ENCODE measurements at places on chromosomes 5 and 9.
A peak's percentile ranks its signal among the peaks of the same experiment; 100 is the strongest.

DNA sequence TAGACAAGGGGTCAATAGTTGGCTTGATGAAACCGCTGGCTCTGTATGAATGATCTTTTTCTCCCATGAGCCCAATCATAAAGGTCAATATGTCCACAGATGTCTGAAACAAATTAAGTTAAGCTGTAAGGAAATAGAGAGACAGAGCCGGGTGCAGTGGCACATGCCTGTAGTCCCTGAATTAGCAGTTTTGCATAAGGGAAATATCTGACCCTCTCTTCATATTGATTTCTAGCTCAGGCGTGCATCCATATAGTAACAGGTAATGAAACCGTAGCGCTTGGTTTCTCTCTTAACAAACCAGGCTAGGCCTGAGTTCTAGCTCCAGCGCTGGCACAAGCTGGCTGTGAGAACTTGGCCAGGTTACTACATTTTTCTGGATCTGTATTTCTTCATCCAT is 118.1 kb upstream of the ERCC6L2 start:
- DNase-seq, result no peak

DNA sequence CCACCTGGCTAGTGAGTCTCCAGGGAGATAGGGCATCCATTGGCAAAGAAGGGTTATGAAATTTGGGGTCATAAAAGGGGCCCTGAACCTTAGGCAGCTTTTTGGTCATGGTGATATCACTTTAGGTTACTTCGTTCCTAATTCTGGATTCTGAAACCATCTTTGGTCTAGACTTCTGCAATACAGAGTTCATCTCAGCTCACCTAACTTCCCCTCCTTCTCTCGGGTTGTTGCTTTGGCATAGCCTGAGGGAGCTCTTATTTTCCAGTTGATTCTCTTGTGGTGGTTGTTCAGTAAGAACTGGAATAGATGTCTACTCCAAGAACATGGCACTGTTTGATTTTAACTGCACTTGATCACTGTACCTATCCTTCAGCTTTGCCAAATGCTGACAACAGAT is 148.9 kb upstream of the RUSC2 start:
- no peak for DNase-seq

DNA sequence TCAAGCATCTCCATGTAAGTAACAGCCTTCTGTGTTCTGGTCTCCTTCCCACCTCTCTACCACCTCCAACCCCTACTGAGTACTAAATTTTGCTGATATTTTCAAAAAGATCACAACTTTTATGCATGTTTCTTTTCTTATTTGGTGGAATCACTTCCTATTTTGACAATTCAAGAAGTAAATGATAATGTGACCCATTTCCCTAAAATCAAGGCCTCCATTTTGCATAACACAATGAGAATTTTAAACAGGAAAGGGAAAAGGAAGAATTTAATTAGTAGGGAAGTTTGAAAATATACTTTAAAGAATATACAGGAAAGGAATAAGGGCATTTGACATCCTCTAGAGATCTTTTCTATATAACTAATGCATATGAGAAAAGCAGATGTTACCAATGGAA is 212.9 kb upstream of the RASA1 start:
- no peak for DNase-seq

- DNase-seq, result no peak
These were observed 79.3 kb upstream of the ITGA1 start for GRCh38 chr5:52708463-52708862.

- no peak for DNase-seq
These were observed 680.8 kb upstream of the SEMA6A start for GRCh38 chr5:117255211-117256027.

DNA sequence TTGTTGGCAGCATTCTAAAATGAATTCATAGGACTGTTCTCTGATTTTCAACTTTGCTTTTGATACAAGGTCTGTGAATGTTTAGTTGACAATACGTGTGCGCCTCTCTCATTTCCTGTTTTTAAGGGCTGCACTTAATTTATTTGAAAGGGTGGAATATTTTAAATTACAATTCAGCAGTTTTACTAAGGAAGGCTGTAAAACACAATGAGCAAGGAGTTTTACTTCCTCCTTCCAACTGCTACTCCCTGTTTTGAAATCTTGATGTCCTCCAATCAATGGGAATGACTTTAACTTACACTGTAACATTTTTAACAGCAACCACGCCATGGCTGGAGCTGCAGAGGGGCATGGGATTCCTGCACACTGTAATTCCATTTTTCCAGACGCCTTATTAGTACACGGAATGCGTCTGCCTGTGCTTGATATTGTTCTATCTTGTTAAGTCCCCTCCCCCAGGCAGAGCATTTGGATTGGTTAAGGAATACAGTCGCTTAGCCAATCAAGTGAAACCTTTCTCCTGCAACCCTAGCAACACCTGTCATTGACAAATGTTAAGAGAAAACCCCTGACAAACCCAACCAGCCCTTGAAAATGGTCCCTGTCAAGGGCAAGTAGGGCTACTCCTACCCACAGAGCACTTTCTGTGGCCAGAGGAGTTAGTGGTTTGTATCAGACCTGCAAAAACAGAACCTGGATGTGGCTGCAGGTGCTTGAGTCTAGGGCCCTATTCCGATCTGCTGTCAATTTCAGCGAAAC is 12.5 kb upstream of the ZSWIM6 start:
- DNase-seq, result no peak

- DNase-seq, result no peak
These were observed 315.0 kb downstream of the FER start for GRCh38 chr5:109062664-109063063.

DNA sequence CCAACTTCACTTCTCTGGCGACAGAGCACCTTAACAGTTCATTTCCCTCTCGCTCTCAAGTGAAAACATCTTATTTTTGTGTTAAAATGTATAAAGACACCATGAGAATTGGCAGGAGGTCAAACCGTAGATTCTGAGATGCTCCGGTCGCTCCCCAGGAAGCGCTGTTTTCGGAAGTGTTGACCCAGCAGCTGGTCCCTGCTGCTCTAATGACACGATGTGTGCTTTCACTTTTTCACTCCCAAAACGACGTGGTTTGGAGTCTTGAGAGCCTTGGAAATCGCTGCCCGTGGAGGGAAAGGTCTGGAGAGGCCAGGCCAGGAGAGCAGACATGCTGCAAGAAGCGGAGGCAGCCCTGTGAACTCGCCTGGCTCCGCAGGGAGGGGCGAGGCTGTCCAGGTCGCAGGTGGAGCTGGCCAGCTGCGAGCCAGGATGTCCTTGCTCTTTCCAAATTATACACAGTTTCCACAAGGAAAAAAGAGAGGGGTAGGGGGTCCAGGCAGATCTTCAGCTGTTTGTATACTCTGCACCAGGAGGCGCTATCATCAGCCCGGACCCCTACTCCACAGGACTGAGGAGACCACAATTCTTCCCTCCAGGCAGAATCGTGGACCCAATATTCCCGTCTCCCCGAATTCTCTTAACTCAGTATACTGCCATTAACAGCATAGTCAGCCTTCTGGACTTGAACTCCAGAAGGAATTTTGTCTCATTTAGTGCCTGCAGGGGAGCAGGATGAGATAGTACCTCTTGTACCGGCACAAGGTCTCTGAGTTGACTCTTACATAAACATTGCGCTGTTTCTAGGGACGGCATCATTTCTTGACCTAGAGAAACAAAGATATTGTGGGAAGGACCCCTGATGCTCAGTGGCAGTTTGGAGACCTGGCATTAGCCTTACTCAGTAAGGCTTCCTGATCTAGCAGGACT is 248.6 kb upstream of the ANKRD55 start:
- peak; percentile 57 for DNase-seq

DNA sequence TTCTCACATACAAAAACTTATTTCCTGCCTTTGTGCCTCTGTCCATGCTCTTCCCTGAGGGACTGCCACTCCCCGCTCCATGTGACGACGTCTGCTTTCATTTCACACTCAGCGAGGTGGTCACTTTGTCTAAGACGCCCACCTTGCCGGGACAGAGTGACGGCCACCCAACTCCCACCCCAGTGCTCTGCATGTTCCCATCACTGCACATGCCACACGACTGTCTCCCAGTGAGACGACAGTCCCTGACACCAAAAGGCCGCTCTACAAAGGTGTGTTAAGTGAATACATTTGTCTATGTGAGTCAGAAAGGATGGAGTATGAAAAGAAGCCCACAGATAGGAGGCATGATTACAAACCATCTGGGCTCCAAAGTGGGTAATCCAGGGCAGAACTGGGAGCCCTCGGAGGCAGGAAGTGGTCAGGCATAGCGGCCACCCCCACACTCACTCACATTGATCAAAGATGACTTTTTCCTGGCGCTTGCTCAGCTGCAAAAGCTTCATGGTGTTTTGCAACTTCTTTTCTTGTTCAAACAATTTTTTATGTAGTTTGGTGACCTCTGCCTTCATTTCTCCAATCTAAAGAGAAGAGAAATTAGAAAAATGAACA is 185.8 kb downstream of the CDK5RAP2 start:
- no peak for DNase-seq

- no peak for DNase-seq
These were observed 186.3 kb downstream of the KDM4C start for GRCh38 chr9:6944093-6944551.

DNA sequence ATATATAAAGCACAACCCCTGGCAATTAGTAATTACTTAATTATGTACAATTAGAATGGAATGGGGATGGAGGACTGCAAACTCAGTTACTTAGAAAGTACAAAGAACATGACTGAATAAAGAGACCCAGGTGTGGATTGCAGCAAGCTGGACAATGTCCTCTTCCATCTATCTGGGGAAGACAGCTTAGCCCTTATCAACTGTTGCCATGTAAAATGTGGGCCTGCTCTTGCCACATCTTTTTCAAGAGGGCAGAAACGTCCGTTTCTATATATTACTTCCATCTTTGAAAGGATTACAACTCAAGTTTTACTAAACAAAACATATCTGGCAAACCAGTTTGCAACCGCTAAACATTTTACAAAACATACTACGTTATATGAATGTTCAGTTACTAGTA is 26.2 kb downstream of the GOLPH3 start:
- no peak for DNase-seq

DNA sequence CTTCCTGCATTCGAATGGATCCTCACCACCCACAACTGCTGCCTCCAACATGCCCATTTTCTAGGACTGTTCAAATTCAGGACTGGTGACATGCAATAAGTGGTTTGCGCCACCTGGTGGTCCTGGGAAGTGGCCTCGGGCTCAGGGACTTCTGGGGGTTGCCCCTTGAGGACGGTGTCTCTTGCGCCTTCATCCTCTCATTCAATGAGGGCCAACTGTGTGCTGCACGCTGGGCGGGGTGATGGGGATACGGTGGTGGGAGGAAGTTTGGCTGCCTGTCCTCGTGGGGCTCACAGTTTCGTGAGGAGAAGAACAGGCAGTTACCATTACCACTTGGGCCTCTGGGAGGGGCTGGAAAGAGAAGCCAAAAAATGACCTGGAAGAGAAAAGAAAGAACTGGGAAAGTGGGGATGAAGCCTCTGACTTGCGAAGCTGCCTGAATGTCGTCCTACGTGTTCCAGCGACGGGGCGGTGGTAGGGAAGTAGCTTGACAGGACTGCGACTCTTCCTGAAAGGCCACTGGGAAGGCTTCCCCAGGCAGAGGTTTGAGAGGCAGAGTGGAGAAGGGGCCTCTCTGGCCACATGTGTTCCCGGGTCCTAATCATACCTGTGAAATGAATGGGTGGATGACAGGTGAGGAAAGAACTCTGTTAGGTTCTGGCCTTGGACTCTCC is 49.0 kb downstream of the PSD2 start:
- DNase-seq, result peak; percentile 70

DNA sequence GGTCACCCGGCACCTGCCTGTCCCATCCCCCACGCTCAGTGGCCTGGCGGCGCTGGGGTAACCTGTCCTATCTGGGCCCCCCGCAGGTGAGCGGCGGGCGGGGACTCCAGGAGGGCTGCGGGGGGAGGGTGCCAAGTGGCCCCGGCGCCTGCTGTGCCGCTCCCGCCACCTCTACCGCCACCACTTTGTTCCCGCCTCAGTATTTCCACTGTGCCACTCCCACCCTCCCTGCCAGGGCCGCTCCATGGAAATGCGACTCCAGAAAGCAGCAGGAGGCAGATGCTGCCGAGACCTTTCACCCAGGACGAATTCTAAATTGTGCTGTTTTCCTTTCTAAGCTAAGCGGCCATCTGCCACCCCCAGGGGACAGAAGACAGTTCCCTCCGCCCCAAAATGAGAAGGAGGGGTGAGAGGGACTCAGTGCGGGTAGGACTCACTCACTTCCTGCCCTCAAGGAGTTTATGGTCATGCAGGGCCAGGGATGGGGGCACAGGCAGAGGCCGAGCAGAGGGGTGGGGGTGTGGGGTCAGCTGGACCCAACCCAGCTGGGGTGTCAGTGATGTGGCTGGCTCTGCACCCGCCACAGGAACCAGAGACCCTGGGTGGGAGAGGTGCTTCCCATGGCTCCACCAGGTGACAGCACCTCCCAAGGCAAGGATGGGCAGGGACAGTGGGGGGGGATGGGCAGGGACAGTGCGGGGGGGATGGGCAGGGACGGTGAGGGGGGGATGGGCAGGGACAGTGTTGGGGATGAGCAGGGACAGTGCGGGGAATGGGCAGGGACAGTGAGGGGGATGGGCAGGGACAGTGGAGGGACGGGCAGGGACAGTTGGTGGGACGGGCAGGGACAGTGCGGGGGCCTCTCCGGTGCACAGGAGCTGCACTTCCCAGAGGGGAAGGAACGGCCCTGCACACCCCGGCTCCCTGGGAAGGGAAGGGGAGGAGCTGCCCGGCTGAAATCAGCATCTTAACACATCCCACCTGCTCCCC is 17.8 kb downstream of the NOTCH1 start:
- DNase-seq, result no peak

DNA sequence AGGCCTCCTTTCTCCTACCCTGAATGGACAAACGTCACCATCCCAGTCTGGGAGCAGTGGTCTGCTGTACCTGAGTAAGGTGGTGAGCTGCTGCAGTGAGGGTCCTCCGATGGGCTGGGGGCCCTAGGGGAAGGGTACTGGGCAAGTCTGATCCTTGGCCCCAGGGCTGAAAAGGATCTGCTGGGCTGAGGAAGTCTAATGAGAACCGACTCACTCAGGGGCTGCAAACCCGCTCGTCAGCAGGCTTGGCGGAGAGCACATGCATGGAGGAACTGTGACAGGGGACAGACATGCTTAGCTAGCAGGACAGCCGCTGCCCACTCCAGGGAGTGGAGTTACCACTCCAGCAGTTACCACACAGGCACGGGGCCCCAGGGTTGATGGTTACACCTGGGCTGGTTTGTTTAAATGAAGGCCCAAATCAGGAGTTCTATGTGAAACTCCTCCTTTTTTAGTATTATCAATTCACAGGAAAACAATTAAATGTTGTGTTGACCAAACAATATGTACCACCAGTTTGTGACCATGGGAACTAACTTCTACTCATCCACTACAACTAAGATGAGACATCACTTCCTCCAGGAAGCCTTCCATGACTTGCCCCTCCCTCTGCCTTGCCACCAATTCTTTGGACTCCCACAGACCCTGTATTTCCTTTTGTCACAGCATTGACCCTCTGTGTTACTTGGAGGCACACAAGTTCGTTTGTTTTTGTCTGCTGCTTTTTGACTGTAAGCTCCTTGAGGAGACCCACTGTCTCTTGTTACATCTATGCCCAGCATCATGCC is 56.1 kb upstream of the CPLX2 start:
- DNase-seq, result no peak

- DNase-seq, result no peak
These were observed 490.2 kb upstream of the DAP start for GRCh38 chr5:11251247-11251646.

GRCh38 chr9:89661956-89662717 is 57.3 kb downstream of the GADD45G start:
- DNase-seq, result peak; percentile 99
